ENCODE measurements at places on chromosomes 2 and 18. TPM values are rescaled to one million over a fixed set of nuclear protein-coding genes. Genes with fewer than 3 reads are reported as not detected.

Gene NLRC4
- total RNA-seq = 0.08 TPM

Gene CCDC121
- 1.3 TPM for total RNA-seq

Gene ARHGAP25
- 3.1 TPM for total RNA-seq

Gene EPAS1
- total RNA-seq = 89.5 TPM

Gene NT5C1B
- total RNA-seq = not detected

Gene MYOM1
- total RNA-seq = 0.32 TPM

Data from esophagus mucosa (tissue), 1 donor.